Activated naive CD8-positive, alpha-beta T cell treated with anti-CD3 and anti-CD28 coated beads, Interleukin-2, amount 10 ng/mL, durations not matched to agents 7 days and 5 days (primary cell): ENCODE measurements at places on chromosomes 13 and 19. TPM values are rescaled to one million over a fixed set of nuclear protein-coding genes. Genes with fewer than 3 reads are reported as not detected.

DNA sequence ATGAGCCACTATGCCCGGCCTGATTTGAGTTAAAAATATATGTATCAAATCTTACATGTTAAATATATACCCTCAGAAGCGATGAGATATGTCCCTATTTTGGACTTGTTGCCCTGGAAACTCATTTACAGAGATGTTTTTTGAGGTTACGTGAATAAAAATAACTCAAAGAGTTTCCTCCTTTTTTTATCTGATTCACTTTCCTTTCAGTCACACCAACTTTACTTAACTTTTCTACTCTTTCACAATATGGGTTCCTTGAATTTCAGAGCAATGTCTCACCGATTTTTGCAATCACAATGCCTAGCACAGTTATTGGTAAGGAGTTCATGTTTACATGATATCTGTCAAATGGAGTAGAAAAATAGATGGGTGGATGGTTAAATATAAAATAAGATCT lies 2.3 kb downstream of the OR7C2 start:
- no peaks in the 10 kb centered on the region for H3K36me3 ChIP-seq
- DNase-seq, result no peak
- H3K4me1 ChIP-seq, result no peaks in the 10 kb centered on the region
- no peak overlapping the region for H3K27ac ChIP-seq
- no peak overlapping the region for H3K4me3 ChIP-seq
- H3K27me3 ChIP-seq, result no peaks in the 10 kb centered on the region

GRCh38 chr13:66354879-66355751 lies 875.0 kb downstream of the PCDH9 start:
- no peak for DNase-seq
- H3K36me3 ChIP-seq, result no peaks in the 10 kb centered on the region
- no peak overlapping the region for H3K27ac ChIP-seq
- H3K4me3 ChIP-seq, result no peak overlapping the region
- no peaks in the 10 kb centered on the region for H3K27me3 ChIP-seq

DNA sequence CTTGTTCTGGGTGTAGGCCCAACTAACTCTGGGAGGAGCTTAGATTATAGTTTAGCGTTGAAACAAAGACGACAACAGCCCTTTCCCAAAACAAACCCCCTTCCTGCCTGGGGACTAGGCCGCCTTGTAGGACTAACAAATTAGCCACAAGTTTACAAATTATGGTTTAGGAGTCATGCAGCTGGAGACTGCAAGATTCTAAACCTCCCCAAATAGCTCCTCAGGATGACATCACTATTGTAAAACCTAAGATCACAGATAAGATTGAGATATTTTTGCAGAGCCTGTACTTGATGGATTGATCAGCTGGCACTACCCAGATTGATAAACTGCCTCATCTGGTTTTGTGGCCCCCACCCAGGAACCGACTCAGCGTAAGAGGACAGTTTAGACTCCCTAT lies 2.3 kb upstream of the SLC25A15 start:
- no peaks in the 10 kb centered on the region for H3K36me3 ChIP-seq
- H3K4me3 ChIP-seq, result no peak overlapping the region
- no peak for DNase-seq
- H3K27me3 ChIP-seq, result no peaks in the 10 kb centered on the region

- no peaks in the 10 kb centered on the region for H3K36me3 ChIP-seq
- no peak overlapping the region for H3K27ac ChIP-seq
- no peak overlapping the region for H3K4me3 ChIP-seq
- peaks cover 9% of the 10 kb centered on the region for H3K27me3 ChIP-seq
- H3K4me1 ChIP-seq, result no peaks in the 10 kb centered on the region
Measured at GRCh38 chr19:48044561-48044960, 682 bp upstream of the CABP5 start.

DNA sequence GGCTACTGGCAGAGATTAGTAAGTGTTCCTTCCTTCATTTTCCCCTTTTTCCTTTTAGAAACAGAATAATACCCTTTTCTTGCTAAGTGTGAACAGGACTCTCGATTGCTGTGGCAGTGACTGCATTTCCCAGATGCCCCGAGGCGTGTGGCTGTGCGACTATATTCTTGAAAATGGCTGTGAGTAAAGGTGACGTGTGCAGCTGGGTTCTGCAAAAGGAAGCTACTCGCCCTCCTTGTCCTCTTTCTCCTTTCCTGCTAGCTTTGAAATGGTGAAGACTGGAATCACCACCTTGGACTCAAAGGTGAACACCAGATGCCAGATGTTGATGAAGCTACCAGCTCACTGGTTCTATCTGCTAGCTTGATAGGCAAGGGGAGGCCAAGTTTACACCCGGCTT lies 121.4 kb downstream of the MIPEP start:
- no peaks in the 10 kb centered on the region for H3K36me3 ChIP-seq
- H3K4me1 ChIP-seq, result peaks cover 5% of the 10 kb centered on the region
- no peak for DNase-seq
- no peak overlapping the region for H3K27ac ChIP-seq

The TYROBP gene
- 11.2 TPM for total RNA-seq

The KIR2DL3 gene
- 0.20 TPM for total RNA-seq

The IZUMO2 gene
- total RNA-seq, result not detected

The GFY gene
- total RNA-seq, result not detected

DNA sequence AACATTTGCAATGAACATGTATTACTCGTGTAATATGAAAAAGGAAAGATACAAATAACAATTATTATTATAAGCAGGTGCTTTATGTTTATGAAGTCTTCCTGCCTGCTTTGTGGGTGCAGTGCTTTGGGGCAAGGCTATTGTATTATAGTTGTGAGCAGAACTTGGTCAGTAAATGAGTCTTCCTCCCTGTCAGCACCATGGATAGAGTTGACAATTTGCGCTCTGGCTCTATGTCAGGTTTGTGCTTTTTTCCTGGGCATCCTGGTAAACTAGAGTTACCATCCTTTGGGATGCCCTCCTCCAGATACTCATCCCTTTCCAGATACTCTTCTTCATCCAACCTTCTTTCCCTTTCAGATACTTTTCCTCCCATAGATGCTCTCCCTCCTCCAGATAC lies 19.6 kb downstream of the ERICH6B start:
- peaks cover 12% of the 10 kb centered on the region for H3K27me3 ChIP-seq
- H3K4me1 ChIP-seq, result no peaks in the 10 kb centered on the region
- H3K27ac ChIP-seq, result no peak overlapping the region
- DNase-seq, result no peak
- no peaks in the 10 kb centered on the region for H3K36me3 ChIP-seq

The ARRDC5 gene
- total RNA-seq, result 8.8 TPM

DNA sequence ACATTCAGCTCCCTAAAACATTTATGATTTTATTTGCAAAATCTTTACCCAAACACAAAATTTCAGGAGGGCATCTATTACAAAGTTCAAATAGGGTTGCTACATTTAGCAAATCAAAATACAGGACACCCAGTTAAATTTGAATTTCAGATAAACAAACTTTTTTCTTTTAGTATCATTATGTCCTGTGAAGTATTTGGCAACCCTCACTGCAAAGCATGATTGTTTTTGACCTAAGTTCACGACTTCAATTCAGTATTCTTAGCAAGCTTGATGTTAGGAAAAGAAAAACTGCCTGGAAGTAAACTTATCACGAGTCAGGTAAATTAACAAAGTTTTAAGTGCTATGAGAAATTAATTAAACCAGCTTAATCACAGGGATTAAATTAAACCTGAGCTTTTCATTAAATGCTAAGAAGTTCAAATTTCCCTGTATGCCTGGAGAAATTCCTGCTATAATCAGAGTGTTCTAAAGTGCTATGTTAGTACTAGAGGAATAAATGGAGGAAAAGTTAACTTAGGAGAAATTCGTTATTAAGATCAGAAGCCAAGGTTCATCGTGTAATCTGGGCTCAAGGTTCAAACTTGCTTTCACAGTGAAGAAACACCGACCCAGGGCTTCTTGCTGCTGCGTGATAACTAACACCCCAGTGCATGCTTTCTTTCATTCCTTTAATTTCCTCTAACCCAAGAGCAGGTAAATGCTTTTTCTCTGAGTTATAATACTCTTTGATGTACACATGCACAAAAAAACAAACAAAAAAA lies 298.1 kb downstream of the FOXO1 start:
- H3K4me1 ChIP-seq, result peaks cover 23% of the 10 kb centered on the region
- H3K4me3 ChIP-seq, result no peak overlapping the region
- H3K36me3 ChIP-seq, result peaks cover 10% of the 10 kb centered on the region
- H3K27me3 ChIP-seq, result no peaks in the 10 kb centered on the region
- H3K27ac ChIP-seq, result no peak overlapping the region

DNA sequence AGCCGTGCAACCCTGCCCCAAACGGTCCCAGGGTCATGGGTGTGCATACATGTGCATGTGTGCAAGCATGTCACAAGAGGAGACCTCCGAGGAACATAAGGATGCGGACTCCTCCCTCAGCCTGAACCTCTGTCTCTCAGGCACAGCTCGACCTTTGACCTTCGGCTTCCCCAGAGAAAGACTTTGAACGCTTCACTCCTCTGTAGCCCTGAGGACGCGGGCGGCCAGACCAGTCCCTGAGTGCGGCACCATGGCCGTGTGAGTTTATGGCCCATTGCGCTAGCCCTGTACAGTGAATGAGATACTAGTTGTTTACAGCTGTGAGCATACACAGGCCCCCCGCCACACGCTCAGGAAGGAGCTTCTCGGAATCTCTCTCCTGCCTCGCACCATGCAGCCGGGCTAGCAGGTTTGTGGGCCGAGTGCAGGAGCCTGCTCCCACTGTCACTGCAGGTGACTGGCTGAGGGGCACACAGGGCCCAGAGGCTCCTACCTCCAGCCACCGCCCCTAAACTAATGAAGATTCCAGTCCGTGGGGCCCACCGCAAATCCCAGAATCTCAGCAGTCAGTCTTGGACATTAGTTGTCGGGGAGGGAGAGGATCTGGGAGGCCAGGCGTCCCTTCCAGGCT lies 10.8 kb downstream of the RASA3 start:
- H3K36me3 ChIP-seq, result peaks cover 18% of the 10 kb centered on the region
- peaks cover 2% of the 10 kb centered on the region for H3K27me3 ChIP-seq
- DNase-seq, result no peak
- peak overlapping the region; percentile 16 for H3K4me3 ChIP-seq
- H3K27ac ChIP-seq, result peak overlapping the region; percentile 9

GRCh38 chr13:77868717-77869116 lies 49.9 kb downstream of the EDNRB start:
- no peaks in the 10 kb centered on the region for H3K36me3 ChIP-seq
- no peak overlapping the region for H3K4me3 ChIP-seq
- no peak overlapping the region for H3K27ac ChIP-seq
- peaks cover 2% of the 10 kb centered on the region for H3K27me3 ChIP-seq
- DNase-seq, result no peak
- no peaks in the 10 kb centered on the region for H3K4me1 ChIP-seq
